NCI-H1417 (cell line): ENCODE measurements at places on chromosomes 2 and 18.

- DNase-seq: peak; percentile 25
Measured at GRCh38 chr2:206983161-206983859, 44.0 kb downstream of the CPO start.

DNA sequence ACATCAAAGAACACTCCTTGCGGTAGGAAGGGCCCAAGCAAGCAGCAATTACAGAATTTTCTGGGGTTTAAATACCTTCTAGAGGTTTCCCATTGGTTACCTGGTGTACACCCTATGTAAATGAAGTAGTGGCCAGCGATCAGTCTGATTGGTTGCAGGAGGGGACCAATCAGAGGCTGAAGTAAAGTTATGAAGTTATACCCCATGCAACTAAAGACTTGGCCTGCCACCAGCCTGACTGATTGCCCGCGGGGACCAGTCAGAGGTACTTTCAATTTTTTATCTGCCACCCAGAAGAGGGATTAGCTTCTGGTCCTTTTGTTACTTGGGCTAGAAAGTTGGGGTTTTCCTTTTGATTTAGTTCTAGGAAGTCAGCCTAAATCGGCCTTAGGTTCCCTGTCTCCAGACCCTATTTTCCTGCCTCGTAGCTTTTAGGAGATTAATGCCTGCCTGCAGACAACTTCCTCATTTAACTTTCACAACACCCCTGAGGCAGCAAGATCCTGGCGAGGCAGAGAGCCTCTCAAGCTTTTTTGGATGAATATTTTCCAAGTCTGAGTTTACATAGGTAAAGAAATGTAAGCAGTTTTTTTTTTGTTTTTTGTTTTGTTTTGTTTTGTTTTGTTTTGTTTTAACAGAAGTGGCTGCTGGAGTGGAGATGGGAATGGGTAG, 1.5 kb upstream of the DGUOK start:
- no peak for DNase-seq

GRCh38 chr2:17282245-17282644, 236.0 kb downstream of the RAD51AP2 start:
- DNase-seq: no peak

DNA sequence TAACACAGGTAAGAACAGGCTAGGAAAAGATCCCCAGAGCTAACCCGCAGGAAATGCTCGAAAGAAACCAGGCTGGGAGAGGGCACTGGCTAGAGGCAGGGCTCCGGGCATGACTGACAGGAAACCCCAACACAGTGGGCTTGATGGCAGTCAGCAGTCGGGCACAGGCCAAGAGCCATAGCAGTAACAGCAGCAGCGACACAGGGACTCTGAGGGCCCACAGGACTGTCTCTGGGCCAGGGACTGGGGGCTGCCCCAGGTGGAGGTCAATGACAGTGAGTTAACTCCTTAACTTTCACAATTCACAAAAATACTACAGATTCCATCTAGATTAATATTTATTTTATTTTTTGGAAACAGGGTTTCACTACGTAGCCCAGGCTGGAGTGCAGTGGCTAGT, 37.3 kb upstream of the ASPRV1 start:
- no peak for DNase-seq

DNA sequence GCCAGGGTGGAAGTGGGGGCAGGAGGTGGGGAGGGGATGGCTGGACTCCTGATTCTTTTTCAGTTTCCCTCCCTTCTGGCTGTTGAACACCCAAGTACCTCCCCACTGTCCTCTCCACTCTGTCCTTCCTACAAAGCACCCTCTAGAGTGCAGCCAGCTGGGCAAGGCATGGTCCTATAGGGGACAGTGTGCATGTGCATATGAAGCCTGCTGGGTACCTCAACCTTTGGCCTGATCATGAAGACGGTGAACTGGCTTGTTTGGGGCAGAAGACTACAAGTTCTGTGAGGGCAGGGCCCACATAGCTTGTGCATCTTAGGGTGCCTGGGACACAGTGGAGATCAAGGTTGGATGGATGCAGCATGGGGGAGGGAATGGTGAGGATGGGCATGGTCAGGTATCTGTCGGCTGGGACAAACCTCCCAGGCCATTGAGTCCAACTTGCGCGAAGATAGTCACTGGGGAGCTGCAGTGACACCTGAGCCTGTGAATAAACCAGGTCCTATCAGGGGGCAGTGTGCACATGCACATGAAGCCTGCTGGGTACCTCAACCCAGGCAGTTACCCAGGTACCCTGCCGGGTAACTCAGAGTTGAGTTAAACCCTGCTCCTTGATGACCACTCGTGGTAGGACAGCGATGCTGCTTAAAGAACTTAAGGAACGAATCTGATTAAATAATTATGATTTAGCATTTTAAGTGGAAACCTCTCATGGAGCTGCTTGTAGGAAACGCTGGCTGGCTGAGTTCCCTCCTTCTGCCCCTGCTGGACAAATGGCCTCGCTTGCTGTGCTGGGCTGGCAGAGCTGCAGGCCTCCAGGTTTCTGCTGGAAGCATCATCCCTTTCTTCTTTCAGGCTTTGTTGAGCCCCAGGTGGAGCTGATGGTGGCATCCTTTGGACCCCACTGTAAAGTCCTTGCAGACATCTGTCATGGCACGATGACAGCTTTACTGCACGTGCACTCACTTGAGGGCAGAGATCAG, 84.0 kb downstream of the POLR1A start:
- DNase-seq: no peak

- no peak for DNase-seq
Measured at GRCh38 chr2:12429779-12430406, 286.8 kb upstream of the TRIB2 start.

- no peak for DNase-seq
Measured at GRCh38 chr2:207334624-207335371, 169.1 kb upstream of the KLF7 start.

- no peak for DNase-seq
Measured at GRCh38 chr2:88067598-88067997, at the start of gene SMYD1. TSS of gene SMYD1 (plus strand) at chr2:88067825. CDS start at chr2:88067865, 40 bp downstream.

DNA sequence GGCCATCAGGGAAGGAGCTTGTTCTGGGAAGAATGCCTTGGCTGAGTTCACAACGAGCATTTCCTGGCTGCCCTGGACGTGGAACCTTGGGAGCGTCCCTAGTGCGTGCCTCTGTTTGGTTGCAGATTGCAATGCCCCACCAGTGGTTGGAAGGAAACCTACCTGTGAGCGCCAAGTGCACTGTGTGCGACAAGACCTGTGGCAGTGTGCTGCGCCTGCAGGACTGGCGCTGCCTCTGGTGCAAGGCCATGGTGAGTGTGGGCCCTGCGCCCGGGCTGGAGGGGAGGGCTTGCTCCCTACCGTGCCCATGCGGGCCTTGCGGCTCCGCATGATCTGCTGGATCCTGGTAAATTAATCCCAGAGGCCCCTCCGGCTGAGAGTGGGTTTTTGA, 81.9 kb downstream of the DGKD start:
- no peak for DNase-seq

- DNase-seq: no peak
Measured at GRCh38 chr2:239886781-239887180, 138.4 kb downstream of the NDUFA10 start.

DNA sequence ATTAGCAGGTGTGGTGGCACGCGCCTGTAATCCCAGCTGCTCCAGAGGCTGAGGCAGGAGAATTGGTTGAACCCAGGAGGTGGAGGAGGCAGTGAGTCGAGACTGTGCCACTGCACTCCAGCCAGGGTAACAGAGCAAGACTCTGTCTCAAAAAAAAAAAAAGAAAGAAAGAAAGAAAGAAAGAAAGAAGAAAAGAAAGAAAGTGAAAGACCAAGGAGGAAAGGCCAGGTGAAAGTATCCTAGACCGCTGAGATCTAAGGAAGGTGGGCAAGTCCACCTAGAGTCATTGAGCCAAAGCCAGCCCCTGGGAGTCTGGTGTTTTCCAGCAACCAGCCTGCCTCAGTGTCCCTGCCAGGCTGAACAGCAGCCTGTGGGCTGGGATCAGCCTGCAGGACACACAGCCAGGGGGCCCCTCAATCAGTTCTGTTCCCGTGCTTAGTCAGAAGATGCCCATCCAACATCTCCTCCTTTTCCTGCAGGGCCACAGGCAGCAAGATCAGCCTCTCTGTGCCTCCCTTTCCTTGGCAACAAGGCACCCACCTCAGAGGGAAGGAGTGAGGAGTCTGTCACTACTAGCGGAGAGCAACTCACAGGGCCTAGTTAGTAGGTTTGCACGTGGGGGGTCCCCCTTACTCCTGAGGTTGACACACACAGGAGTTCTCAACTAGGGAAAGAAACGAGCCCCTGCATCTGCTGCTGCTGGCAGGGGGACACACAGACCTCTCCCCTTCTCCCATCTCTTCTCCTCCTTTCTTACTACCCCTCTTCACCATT, 64.1 kb downstream of the SMAD7 start:
- DNase-seq: no peak
